ENCODE measurements at places on chromosomes 13 and 19.

DNA sequence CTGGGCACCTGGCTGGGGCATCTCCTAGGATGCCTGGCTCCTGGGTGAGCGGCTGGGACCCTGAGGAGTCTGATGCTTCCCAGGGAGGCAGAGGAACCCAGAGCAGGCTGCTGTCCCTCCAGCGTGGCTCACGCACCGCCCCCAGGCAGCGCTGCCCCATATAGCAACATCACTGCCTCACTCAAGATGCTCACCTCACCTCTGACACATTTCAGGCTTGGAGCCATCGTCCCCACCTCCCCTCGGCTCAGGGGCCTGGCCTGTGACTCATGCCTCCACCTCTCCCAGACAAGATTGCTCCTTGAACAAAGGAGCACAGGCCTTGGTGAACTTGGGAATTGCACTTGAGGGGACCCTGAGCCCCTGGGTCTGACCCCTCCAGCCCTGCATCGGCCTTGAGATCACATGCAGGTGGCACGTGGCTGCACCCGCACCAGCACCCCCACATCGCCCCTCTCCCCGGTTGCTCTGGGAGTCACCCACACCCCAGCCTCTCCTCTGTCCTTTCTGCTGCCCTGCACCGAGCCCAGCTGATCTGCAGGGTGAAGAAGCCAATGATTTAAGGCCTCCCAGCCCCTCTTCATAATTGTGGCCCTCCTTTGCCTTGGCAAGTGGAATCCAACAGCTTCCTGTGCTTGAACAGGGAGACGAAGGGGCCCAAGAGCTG, 11.2 kb downstream of the CEBPA start:
- DNase-seq = no peak

DNA sequence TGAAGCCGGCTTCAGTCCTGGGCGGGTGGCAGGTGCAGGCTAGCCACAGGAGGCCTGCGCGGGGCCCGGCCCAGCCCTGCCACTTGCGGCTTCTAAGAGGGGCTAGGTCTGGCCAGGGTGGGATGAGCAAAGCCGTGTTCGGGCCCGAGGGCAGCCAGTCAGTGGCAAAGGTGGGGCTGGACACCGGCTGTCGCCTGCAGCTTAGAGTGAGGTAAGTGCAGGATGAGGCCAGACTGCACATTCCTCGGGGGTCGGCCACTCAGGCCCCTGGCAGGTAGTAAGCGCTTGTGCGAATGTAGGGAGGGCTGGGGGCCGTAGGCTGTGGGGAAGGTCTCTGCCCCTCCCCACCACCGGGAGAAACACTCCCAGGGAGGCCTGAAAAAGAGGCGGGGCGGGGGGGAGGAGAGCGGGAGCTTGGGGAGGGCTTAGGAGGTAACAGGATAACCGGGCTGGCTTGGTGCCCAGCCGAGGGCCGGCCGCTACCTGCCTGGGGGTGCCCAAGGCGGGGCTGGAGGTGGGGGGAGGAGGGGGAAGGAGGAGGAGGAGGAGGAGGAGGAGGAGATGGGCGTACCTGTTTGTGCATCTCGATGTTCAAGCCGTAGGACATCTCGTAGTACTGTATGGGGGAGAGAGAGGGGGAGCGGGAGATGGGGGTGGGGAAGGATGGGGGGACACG, 6.4 kb downstream of the TLE5 start:
- DNase-seq = no peak

- no peak for DNase-seq
These were observed 51.3 kb downstream of the PTPRS start for GRCh38 chr19:5289060-5289990.

DNA sequence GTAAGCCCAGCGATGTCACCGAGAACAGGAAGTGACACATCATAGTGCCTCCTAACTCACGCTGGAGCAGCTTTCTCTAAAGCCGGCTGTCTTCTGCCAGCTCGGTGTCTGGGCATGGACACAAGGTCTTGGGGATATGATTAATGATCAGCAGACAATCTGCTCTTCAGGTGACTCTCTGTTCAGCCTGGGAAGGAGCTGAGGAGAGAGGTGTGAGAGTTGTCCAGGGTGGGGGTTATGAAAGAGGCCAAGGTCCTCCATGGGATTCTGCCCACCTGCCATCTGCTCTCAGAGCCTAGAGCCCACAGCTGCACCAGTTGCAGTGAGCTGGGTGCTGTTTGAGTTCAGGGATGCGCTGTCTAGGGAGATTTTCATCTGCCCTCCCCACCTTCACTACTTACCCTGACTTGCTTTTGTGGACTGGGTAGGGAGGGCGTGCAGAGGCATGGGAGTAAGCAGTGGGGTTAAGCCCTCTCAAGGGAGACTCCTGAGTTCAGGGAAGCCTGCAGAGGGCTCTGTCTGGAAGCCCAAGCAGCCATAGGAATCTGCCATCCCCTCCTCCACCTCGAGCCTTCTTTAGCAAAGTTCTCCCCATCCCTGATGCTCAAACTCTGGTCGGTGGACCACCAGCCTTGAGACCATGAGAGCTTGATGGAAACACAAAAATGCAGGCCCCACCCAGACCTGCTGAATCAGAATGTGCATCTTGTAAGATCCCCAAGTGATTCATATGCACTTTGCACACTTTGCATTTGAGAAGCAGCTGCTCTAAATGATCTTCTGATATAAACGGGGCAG, 539.7 kb downstream of the RFC3 start:
- peak; percentile 10 for DNase-seq

- no peak for DNase-seq
These were observed 3.4 kb upstream of the POU4F1 start for GRCh38 chr13:78606471-78607408.

DNA sequence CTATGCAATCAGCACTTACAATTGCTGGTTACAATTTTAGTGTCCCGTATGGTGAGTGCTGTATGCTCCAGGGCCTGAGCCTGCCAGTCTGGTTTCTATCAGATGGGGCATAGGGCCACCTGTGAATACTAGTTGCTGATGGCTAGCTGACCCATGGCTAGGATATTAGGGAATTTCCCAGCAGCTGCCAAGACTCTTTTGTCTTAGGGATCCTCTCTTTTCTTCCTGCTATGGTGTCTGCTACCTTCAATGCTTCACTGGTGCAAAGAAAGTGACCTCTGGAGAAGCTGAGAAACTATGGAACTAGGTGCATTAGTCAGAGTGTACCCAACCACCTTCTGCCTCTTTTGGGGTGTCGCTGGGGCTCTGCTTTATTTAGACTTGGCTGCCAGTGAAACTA, 11.6 kb downstream of the CCDC169 start:
- no peak for DNase-seq

GRCh38 chr13:77833331-77833863, 85.2 kb downstream of the EDNRB start:
- DNase-seq = peak; percentile 84

DNA sequence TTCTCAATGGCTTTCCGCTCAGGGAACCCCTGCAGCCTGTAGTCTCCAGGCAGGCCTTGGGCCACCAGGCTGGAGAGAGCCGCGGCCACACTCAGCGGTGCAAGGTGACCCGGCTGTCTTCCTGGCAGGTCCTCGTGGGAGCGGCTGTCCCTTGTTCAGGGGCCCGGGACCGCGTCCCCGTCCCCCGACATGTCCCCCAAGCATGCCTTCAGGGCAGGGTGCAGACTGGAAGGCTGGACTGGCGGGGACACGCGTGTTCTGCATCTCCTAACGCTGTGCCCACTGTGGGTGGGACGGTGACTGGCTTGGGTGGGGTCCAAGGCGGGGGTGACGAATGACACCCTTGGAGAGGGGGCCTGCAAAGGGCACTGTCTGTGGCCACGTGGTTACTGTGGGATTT, 93.6 kb downstream of the WTIP start:
- no peak for DNase-seq

GRCh38 chr13:31749929-31750328, 10.6 kb downstream of the RXFP2 start:
- peak; percentile 72 for DNase-seq

GRCh38 chr13:35278917-35279316, 197.6 kb downstream of the MAB21L1 start:
- DNase-seq = no peak

DNA sequence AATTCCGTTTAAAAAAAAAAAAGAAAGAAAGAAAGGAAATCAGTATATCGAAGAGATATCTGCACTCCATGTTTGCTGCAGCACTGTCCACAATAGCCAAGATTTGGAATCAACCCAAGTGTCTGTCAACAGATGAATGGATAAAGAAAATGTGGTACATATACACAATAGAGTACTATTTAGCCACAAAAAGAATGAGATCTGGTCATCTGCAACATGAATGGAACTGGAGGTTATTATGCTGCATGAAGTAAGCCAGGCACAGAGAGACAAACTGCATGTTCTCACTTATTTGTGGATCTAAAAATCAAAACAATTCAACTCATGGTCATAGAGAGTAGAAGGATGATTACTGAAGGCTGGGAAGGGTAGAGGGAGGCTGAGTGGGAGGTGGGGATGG, 16.3 kb downstream of the ZNF565 start:
- no peak for DNase-seq

- no peak for DNase-seq
These were observed 213.4 kb downstream of the TSHZ3 start for GRCh38 chr19:31135841-31136240.

- peak; percentile 52 for DNase-seq
These were observed 34.7 kb downstream of the BRD4 start for GRCh38 chr19:15297416-15298224.

GRCh38 chr19:42010245-42011126, 16.5 kb upstream of the ATP1A3 start:
- no peak for DNase-seq

- no peak for DNase-seq
These were observed 96.8 kb upstream of the KLF12 start for GRCh38 chr13:74230984-74231501.

DNA sequence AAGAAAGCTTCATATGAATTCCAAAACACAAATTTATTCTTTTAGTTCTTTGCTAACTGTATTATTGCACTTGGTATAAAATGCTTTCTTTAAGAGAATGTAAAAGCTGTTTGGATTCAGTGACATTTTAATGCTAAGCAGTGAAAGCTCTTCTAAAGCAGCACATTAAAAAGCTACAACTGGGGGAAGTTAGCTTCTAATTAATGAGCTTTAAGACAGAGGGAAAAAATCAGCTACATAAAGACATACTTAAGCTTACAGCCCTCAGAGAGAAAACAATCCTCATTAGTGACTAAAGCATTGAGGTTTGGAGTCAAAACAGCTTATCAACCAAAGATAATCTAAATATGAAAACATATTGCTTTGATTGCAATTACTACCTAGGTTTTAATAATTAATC, 1222.2 kb upstream of the SPRY2 start:
- DNase-seq = no peak

- DNase-seq = no peak
These were observed 1.5 kb downstream of the C3 start for GRCh38 chr19:6718741-6719539.

DNA sequence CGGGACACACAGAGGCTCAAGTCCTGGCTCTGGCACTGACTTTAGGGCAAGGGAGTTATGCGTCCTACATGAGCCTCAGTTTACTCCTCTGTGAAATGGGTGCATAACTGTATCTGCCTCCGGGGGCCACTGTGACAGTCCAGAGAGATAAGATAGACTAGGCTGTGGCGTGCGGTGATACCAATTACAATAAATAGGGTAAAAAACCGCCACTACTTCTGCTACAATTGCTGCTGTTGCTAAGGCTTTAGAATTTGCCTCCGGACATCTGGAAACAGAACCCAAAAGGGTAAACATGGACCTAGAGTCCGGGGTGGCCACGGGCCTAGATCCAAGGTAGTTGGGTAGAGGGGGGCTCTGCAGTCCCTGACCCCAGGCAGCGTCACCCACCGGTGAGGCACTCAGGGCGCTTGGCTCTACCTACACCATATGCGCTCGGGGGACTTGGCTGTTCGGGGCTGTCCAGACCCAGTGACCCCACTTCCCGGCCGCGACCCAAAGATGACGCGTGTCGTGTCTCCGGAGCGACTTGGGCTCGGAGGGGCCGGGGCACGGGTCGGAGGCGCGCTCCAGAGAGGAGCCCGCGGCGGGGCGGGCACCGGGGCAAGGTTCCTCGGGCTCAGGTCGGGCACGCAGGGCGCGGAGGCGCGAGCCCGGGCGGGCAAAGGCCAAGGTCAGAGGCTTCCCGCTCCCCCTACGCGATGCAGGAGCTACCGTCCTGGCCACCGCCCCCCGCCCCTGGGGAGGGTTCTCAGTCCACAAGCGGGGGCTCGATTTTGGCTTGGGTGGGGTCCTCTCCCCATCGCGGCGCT, 1.1 kb downstream of the INSR start:
- DNase-seq = no peak

DNA sequence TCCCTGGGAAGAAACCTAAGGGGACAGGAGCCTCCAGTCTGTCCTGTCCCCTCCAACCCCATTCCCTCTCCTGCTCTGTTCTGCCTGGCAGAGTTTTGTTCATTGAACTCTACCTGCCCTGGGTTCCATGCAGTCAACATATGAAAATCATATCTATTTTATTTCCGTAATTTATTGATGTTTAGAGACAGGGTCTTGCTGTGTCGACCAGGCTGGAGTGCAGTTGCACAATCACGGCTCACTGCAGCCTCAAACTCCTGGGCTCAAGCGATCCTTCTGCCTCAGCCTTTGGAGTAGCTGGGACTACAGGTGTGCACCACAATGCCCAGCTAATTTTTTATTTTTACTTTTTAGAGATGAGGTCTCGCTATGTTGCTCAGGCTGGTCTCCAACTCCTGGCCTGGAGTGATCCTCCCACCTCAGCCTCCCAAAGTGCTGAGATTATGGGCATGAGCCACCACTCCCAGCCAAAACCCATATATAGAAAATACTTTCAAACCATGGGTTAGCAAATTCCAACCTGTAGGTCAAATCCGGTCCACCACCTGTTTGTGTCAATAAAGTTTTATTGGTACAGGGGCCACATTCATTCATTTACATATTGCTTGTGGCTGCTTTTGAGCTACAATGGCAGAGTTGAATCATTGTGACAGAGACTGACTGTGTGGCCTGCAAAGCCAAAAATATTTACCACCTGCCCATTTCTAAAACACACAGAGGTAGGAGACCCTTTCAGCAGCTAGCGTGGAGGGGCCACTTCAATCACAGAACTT, 39.3 kb downstream of the FBN3 start:
- no peak for DNase-seq

DNA sequence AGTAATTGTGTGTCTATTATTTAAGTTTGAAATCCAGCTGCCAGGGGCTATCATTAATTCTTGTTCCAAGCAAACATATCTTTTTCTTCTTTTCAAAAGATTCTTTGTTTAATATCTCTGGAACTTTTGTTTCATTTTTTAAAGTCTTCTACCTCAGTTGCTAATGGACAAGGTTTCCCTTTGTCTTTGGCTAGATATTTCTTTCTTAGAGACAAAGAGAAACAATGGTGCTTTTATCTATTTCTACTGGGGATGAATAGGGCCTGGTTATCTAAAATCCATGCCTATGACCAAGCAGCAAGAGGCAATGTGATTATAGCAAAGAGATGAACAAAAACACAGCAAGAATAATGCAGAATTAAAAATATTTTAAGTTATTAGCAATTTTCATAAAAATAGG, 661.3 kb upstream of the KLF12 start:
- DNase-seq = no peak

GRCh38 chr13:46894568-46894967, 2.3 kb downstream of the HTR2A start:
- no peak for DNase-seq

- no peak for DNase-seq
These were observed 9.6 kb downstream of the PRR22 start for GRCh38 chr19:5774921-5775320.

- no peak for DNase-seq
These were observed 14.2 kb downstream of the ONECUT3 start for GRCh38 chr19:1767464-1767933.

GRCh38 chr19:56333506-56333905, 18.9 kb upstream of the ZSCAN5A start:
- DNase-seq = peak; percentile 18

Measured in AG04450 (cell line).